ENCODE measurements at places on chromosomes 1 and 21.

DNA sequence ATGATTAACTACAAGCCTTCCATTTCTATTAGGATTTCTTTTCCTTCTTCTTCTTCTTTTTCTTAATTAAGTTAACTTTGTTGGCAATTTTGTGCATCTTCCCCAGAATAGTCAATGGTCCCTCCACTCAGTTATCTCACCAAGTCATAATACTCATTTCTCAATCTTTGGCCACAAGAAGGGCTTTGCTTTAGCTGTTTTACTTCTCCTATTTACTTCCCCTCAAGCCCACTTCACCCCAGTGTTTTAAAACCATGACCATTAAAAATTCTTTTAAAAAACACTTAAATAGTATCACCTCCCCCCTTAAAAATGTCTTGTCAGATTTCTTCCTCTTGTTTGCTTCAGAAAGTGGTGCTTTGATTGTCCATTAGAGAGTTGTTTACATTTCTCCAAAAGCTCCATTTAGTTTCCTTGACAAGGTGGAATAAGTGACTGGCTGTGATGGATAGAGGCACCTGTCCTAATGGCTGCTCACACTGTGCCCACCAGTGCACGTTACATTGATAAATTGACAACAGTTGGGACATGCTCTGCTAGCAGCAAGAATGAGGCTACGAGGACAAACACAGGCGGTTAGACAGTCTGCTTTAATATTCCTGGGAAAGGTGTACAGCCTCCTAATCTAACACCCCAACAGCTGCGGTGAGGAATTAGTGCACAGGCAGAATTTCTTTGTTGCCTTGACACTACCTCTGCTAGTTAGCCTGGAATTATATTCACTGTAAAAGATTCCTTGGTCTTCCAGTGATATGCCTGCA is 354.7 kb downstream of the LMO4 start:
- DNase-seq: peak; percentile 17

- DNase-seq: no peak
These were observed 21.5 kb upstream of the MTARC2 start for GRCh38 chr1:220726634-220727033.

- DNase-seq: peak; percentile 22
These were observed 346.7 kb upstream of the ADGRL4 start for GRCh38 chr1:79353224-79353623.

- DNase-seq: no peak
These were observed 339.2 kb upstream of the KAZN start for GRCh38 chr1:14259191-14259757.

DNA sequence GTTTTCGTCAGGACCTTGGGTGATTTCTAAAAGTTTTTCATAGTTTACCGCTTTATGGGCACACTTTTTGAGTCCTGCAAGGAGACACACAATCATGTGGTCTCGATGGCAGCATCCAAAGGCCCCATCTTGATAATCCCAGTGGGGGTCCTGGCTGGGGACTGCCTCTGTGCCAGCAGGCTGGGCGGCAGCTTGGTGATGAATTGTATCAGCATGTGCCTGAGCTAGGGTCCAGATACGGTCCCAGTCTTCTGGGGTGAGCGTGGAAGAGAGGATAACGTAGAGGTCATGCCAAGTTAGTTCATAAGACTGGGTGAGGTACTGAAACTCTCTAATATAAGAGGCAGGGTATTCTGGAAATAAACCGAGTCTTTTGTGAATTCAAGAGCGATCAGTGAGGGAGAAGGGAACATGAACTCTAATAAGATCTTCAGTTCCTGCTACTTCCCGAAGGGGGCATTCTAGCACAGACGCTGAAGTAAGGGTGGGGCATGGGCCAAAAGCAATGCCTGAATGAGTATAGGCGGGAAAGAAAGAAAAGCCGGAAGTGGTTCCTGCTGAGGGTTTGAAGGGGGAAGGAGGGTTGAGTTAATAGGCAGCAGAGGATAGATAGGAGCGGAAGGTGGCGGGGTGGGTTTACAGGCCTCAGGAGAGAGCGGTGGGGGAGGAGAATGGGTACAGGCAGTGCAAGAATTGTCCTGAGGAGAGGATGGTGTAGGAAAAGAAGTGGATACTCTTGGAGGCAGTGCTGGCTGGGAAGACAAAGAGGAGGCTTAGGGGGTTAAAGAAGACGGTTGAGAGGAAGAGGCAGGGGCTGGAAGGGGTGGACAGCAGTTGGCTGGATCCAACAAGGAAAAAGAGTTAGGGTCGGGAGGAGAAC is 1.6 kb downstream of the ERVH48-1 start:
- peak; percentile 93 for DNase-seq

DNA sequence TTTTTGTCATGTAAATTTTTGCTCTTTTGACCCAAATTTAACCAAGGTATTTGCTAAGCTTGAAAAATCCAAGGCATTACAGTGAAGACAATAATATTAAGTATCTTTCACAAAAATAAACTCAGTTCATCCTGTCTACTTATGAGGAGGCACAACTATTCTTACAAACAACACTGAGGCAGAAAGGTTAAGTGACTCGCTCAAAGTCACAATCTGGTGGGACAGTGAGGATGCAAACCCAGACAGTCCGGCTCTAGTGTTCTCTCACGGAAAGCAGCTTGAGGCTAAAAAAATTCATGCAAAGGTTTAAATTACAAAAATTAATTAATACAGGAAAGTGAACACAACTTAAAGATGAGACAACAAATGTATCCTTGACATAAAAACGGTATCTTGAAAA is 125.3 kb downstream of the SIPA1L2 start:
- no peak for DNase-seq

DNA sequence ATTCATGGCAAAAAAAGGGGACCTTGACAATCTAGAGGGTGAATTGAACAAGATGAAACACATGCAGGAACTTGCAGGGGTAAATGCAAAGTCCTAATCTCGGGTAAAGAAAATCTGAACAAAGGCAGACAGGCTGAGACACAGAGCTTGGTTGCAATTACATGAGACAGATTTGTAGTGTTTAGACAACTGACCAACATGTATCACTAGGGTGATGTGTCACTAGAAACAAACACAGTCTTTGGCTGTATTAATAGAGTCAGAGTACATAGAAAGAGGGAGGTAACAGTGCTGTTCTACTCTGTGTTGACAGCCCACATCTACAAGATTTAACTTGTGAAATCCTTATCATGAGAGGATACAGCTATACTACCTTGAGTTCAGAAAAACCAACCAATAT is 78.1 kb upstream of the GRIK3 start:
- no peak for DNase-seq

GRCh38 chr1:198291036-198291435 is 134.2 kb downstream of the NEK7 start:
- DNase-seq: no peak

- DNase-seq: peak; percentile 45
These were observed 5.9 kb upstream of the LHX9 start for GRCh38 chr1:197911111-197911856.

DNA sequence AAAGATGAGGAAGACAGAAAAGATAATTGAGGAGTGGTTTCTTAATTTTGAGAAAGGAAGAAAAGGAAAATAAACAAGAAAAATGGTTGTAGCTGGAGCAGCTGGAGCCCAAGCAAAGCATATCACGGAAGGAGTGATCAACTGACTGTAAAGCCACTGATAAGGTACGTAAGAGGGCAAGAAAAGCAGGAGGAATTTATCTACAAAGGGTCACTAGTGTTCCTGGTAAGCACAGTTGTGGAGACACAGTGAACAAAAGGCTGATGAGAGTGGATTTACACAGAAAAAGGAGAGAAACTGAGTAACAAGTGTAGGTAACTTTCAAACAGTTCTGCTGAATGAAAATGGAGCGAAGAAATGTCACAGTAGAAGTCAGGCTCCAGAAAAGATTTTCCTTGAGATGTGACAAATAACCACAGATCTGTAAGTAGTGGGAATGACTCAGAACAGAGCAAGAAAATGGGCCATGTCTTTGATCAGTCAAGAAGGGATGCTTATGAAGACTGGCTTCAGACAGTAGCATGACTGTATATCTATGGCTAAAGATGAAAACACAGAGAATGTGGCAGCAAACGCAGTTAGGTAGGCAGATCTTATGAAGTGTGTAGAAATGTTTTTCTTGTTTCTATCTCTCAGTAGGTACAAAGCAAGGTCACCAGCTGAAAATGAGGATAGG is 45.6 kb upstream of the RBM34 start:
- no peak for DNase-seq

GRCh38 chr1:29381426-29381825 is 145.1 kb downstream of the PTPRU start:
- no peak for DNase-seq

DNA sequence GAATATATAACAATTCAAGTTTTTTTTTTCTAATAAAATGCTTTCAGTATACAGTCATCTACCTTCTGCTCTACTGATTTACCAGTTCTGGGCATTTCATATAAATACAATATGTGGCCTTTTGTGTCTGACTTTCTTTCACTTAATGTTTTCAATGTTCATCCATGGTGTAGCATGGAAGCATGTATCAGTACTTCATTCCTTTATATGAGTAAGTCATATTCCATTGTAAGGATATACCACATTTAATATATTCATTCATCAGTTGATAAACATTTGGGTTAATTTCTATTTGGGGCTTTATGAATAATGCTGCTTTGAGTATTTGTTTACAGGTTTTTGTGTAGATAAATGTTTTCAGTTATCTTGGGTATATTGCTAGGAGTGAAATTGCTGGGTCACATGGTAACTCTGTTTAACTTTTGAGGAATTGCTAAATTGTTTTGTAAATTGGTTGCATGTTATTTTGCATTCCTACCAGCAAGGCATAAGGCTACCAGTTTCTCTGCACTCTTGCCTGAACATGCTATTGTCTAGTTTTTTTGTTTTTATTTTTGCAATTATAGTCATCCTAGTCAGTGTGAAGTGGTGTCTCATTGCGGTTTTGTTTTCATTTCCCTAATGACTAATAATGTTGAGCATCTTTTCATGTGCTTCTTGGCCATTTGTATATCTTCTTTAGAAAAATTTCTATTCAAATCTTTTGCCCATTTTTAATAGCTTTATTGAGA is 206.1 kb downstream of the TM2D1 start:
- DNase-seq: no peak

GRCh38 chr1:156284757-156285156 is 632 bp downstream of the TMEM79 start:
- DNase-seq: no peak

DNA sequence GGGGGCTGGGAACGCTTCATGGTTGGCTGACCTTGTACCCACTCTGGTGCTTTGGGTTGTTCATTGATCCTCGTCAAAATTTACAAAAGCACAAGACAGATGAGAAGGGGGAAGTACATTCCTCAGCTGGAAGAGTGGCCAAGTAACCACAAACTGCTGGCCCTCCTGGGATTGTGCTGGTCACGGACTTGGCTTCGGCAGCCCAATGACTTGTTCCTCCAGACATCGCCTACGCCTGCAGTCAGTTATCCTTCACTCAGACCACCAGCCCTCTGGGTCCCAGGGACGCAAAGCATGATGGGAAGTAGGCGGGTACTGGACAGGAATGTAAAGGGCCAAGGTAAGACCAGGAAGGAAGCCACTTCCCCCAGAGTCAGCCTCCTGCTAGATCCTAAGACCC is 53.1 kb downstream of the LMX1A start:
- no peak for DNase-seq

- no peak for DNase-seq
These were observed 66.6 kb downstream of the MTR start for GRCh38 chr1:236861560-236862218.

- peak; percentile 62 for DNase-seq
These were observed 612.9 kb downstream of the PTPRU start for GRCh38 chr1:29849038-29849750.
